ENCODE measurements at places on chromosomes 12 and 14. TPM values are rescaled to one million over a fixed set of nuclear protein-coding genes. Genes with fewer than 3 reads are reported as not detected.

IGFBP6 gene
- 202 TPM for total RNA-seq

CLEC2D gene
- total RNA-seq = 4.2 TPM

LAG3 gene
- total RNA-seq = not detected

TIMM9 gene
- total RNA-seq = 16.6 TPM

C12orf50 gene
- total RNA-seq = not detected

GON7 gene
- total RNA-seq = 8.3 TPM

SSTR1 gene
- 7.7 TPM for total RNA-seq

ATL1 gene
- total RNA-seq = 5.6 TPM

SP1 gene
- total RNA-seq = 37.1 TPM

SLC7A7 gene
- total RNA-seq = 10.1 TPM

TSPAN9 gene
- total RNA-seq = 49.6 TPM

ADAM21 gene
- total RNA-seq = 0.37 TPM

INHBC gene
- not detected for total RNA-seq
